ENCODE measurements at places on chromosomes 2 and 18.

- DNase-seq, result no peak
These were observed 200.6 kb downstream of the WDR7 start for GRCh38 chr18:56851774-56852173.

DNA sequence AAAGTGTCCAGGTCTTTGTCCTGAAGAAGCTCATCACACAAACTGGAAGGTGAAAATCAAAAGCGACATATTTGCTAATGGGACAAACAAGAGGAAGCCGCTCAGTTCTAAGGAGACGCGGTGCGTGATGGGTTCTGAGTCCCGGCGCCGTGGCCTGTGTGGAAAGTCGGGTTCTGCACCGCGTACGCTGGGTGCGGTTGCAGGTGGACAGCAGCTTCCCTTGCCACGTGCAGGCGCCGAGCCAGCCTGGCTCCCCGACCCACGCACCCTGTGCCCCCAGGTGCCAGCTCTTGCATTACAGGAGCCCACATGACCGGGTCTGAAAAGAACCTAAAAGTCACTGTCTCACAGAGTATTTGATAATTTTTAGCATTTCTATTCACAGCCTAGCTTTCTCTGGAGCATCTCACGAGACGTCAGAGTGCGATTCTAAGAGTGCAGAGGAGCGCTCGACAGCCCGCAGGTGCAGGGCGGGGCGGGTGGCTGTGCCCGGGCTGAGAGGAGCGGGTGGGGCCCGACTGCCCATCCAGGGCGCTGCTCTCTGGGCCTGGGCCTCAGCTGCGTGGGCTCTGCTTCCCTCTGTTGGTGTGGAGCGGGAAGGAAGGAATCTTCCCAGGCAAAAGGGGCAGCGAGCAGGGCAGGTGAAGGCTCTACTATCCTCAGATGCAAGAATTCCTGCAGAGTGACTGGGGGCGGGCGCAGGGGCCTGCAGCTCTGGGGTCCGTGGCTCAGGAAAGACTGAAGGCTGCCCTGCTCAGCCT is 39.4 kb downstream of the MYT1L start:
- no peak for DNase-seq

DNA sequence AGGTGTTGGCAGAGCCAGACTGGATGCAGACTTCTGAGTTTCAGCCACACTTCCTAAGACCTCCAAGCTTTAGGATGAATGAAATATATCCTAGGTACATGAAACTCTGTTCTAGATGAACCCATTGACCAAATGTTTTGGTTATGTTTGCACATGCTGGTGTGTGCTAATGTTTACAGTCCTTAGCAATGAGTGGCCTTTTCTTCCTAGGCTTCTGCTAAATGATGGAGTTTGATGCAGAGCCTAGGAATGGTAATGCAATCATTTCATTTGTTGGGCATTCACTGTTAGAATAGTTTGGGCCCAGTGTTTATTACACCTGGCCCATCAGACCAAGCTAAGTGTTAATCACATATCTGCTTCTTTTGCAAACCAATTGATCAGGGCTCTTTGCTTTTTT is 464.7 kb downstream of the MEIS1 start:
- DNase-seq, result no peak

GRCh38 chr2:207282916-207283315 is 117.2 kb upstream of the KLF7 start:
- no peak for DNase-seq

- no peak for DNase-seq
These were observed 2.1 kb downstream of the BCL2L11 start for GRCh38 chr2:111122631-111123421.

DNA sequence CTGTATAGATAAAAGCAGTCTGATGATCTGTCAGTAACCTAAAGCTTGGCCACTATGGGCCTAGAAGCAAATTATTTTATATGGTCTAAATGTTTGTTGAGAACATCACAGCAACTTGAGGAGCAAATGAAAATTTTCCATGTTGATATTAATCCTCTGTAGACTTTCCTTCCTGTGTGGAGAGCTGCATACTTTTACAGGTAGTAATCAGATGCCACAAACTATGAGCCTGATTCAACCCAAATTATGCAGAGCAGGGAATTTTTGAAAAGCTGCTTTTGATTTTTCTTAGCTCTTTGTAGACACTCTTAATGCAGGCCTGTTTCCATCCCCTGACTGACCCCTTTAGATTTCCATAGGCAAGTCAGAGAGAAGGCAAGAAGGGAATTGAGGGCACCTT is 17.3 kb downstream of the PAX3 start:
- DNase-seq, result no peak

- DNase-seq, result no peak
These were observed 79.1 kb downstream of the FAM168B start for GRCh38 chr2:131014141-131014540.

DNA sequence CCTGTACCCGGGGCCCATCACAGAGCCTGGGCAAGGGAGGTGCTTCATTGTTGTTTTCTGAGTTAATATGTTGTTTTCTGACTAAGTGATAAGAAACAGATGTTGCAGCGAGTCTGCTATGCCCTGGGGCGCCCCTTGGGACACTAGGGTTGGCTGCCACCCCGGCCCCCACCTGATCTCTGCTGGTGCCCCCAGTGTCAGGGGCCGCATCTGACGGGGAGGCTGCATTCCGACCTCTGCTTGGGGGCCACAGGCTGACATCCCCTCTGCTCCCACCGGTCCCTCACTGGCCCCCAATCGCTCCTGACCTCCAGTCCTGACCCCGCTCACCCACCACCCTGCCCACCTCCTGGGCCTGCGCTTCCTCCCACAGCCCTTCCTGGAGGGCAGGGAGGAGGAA is 65.9 kb downstream of the LONRF2 start:
- DNase-seq, result no peak

DNA sequence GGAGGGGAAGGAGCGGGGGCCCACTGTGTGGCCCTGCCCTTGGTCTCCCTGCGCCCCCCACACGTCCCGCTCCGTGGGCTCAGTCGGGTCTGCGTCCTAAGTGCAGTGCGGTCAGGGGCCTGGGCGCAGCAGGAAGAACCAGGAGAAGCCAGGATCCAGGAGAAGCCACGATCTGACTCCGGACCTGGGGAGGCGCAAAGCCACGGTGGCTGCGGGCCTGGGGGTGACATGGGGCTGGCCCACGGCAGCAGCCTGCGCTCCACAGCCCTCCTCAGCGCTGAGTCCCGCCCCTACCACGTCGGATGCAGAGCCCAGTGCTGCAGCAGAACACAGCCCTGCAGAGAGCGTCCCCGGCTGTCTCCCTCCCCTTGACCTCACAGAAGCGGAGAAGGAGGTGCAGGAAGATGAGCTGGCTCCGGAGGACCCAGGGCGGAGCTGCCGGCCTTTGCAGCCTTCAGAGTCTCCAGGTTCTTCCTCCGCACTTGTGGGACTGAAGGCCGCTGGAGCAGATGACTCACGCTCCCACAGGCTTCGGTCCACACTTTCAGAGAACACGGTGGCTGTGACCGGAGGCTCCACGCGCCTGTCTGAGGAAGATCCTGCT is 589.2 kb upstream of the SALL3 start:
- DNase-seq, result no peak

DNA sequence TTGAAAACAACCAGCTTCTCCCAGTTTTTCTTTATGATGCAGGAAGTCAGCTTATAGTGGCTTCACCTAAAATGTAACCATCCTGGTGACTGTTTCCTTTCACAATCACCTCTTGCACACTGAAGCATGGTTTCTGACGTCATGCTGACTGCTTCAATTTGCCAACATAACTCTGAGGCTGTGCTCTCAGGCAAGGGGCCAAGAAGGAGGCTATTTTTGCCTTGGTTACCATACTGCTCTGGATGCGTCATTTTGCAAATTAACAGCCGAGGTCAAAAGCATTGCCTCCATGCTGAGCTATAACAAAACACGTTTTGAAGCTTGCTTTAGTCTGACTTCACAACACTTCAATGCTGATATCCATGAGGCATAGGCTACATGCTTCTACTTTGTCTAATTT is 397.8 kb downstream of the METTL4 start:
- DNase-seq, result no peak

- DNase-seq, result no peak
These were observed 621.4 kb downstream of the NYAP2 start for GRCh38 chr2:226020956-226021355.

DNA sequence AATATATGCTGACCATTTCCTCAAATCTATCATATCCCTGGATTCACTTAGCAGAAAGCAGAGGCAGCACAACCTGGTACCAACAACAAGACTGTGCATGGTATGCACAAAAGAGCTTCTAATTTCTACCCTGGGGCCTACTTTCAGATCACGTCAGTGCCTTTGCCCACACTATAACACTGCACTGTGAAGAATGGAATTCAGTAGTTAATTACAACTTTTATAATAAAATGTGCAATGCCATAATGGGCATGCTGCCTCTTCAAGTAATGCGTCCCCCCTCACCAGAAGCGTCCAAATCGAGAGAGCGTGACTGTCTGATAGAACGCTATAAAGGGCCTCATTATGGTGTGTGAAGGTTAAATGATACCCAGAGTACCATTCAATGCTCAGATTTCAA is 328.1 kb upstream of the PKDCC start:
- no peak for DNase-seq

GRCh38 chr2:120769787-120770120 is 34.1 kb downstream of the GLI2 start:
- no peak for DNase-seq

GRCh38 chr2:71614976-71615766 is 161.8 kb downstream of the DYSF start:
- DNase-seq, result no peak

- DNase-seq, result no peak
These were observed 371.6 kb downstream of the RPRM start for GRCh38 chr2:153106802-153107477.

DNA sequence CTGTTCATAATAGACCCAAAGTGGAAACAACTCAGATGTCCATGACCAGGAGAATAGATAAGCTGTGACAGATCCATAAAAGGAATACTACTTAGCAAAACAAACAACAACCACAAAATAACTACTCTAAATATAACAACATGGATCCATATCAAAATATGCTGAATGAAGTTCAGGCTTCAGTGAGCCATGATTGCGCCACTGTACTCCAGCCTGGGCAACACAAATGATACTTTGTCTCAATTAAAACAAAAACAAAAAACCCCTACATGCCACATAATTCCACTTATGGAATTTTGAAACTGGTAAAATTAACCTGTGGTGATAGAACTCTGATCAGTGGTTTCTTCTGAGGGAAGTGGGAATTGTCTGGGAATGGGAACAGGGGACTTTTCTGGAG is 11.2 kb upstream of the MYO3B start:
- no peak for DNase-seq

GRCh38 chr18:58231930-58232329 is 187.9 kb downstream of the NEDD4L start:
- DNase-seq, result no peak

GRCh38 chr18:59055345-59056032 is 84.2 kb upstream of the SEC11C start:
- DNase-seq, result no peak

- DNase-seq, result no peak
These were observed 1.4 kb upstream of the MARCO start for GRCh38 chr2:118940486-118941120.

GRCh38 chr18:65811307-65811706 is 60.5 kb downstream of the CDH7 start:
- DNase-seq, result no peak

- DNase-seq, result no peak
These were observed 363.4 kb upstream of the GCFC2 start for GRCh38 chr2:76073992-76074604.

DNA sequence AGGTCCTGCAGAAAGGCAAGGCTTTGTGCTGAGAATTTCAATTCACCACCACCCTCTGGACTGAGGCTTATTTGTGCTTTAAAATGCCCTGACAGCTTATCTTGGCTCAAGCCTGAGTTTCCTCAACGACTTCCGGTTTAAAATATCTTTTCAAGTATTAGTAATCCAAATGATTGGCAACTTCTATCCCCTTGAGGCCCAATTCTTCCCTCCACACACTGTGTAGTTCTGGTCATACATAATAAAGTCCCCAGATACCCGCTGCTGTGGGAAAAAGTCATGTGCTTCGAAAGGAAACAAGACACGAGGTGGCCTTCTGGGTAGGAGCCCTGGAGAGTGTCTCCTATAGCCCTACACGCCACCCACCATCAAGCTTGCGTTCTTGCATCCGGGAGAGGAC is 393.4 kb downstream of the ALK start:
- no peak for DNase-seq

DNA sequence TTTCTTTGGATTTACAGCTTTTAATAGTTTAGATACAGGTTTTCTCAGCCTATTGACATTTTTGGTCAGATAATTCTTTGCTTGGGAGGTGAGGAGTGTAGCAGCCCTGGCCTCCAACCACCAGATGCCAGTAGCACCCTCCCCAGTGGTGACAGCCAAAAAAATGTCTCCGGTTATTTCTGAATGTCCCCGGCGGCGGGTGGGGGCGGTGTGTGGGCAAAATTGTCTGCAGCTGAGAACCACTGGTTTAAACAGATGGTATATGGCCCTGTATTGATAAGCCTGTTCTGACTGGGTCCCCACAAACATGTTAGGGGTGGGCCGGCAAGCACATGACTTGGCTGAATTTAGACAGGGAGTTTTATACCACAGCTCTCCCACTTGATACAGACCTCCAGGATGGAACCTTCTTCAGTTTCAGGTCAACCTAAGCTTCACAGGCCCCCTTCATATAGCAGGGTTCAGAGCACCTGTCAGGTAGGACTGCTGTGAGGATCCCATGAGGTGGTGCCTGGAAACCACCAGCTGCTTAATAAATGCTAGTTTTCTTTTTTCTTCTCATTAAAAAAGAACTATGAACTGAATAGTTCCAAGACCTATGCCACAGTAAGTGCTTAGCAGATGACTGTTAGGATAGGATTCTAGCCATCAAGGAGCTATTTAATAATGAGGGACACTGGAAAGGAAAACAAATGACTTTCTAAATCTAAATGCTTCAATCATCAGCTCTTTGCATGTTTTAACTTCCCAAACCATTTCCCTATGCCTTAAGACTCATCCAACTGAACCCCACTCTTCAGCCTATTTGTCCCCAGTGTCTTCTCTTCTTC is 18.1 kb downstream of the LPIN2 start:
- DNase-seq, result no peak

GRCh38 chr18:43563780-43564179 is 286.5 kb upstream of the SYT4 start:
- DNase-seq, result no peak

DNA sequence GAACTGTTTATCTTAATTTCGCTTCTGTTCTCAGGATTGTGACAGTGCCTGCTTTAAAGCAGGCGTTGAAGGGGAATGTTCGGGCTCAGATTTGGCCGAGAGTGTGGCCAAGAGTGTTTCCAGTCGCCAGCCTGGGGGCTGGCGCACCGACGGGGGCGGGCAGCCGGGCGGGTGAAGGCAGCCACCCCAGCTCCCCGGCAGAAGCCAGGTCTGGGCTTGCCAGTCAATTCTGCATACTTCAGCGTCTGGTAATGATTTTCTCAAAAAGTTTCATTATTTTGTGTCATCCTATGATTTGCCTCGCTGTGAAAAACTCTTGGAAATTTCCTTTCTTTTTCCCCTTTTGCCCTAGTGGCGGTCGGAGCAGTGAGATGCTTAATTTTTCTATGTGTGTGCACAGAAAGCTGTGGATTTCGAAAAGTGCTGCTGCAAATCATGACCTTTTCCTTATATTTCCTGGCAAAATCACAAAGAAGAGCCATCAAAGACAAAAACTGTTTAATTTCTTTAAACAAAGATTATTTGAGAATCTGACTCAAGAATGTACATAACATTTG is 856 bp downstream of the FAM228A start:
- no peak for DNase-seq
